ENCODE measurements at places on chromosomes 3 and 15. TPM values are rescaled to one million over a fixed set of nuclear protein-coding genes. Genes with fewer than 3 reads are reported as not detected.
A peak's percentile ranks its signal among the peaks of the same experiment; 100 is the strongest.

DNA sequence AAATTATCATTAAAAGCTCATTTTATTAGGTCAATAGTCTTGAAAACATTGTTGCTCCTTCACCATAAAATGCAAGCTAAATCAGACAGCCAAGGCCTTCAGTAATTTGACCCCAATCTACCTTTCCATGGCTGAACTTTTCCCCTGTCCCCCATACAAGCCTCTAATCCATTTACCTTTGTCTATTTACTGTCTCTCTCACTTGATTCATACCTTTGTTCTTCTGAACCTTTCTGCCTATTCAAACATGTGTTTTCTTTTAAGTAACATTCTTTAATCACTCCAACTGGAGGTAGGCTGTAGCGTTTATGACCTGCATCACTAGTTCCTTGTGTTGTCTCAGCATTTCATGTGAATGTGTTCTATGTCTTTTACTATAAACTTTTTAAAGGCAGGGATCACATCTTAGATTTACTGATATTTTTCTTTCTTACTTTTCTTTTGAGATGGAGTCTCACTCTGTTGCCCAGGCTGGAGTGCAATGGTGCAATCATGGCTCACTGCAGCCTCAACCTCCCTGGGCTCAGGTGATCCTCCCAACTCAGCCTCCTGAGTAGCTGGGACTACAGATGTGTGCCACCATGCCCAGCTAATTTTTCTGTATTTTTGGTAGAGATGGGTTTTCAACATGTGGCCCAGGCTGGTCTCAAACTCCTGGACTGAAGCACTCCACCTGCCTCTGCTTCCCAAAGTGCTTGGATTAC, 5.2 kb upstream of the NANOGP8 start:
- no peak overlapping the region for H3K27ac ChIP-seq
- peaks cover 2% of the 10 kb centered on the region for H3K27me3 ChIP-seq
- DNase-seq, result no peak
- no peaks in the 10 kb centered on the region for H3K4me1 ChIP-seq
- H3K4me3 ChIP-seq, result no peak overlapping the region

- peaks cover 4% of the 10 kb centered on the region for H3K27me3 ChIP-seq
- DNase-seq, result no peak
- no peak overlapping the region for H3K27ac ChIP-seq
- no peak overlapping the region for H3K4me3 ChIP-seq
- peaks cover 2% of the 10 kb centered on the region for H3K4me1 ChIP-seq
Measured at GRCh38 chr3:114144909-114145688, 33.8 kb downstream of the DRD3 start.

The DAPK2 gene
- 4.3 TPM for total RNA-seq

DNA sequence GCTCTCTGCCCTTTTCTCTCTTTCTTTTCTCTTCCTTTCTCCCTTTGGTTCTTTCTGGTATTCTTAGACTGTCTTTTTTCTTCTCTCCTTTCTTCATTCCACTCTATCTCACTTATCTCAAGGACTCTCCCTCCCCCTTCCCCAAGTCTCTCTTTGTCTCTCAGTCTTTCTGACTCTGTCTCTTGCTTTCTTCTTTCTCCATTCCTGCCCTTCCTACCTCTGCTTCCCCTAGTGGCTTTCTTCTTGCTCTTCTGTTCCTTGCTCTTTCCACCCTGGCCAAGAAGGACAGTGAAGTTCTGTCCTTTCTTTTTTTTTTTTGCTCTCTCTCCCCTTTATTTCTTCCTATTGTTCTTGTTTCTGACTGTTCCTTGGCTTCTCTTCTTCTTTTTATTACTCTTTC, 22.3 kb upstream of the RPL39L start:
- peaks cover 38% of the 10 kb centered on the region for H3K27me3 ChIP-seq
- no peak for DNase-seq
- no peaks in the 10 kb centered on the region for H3K36me3 ChIP-seq
- H3K4me3 ChIP-seq, result no peak overlapping the region

The REC114 gene
- total RNA-seq, result not detected

DNA sequence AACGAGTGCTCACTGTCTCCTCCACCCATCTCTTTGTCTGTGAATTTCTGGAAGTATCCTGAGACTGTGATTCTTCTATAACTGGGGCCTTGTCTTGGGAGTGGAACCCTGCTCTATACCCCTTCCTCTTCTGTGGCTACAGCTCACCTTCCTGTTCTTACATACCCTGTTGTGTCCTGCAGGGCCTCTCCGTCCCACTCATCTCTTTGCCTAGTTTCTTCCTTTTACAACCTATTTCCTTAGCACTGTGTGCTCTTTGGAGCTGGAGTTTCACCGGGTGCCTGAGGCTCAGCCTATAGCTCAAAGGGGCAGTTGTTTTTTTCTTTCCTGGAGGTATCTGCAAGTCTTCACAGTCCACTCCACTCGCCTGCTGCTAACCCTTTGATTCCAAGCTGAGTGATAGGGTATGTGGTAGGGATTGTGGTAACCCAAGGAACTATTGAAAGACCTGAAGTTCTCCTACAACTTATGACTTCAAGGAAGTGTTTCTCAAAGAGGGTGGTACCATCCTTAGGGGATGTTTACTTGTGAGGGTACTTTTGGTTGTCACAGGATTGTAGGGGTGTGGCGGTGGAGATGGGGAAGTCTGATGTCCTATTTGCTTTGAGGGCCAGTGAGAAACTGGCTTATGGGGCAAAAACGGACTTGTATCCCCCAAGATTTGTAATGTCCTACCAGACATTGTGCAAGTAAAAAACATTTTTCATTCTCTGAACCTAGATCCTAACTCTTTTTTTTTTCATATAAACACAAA, 66.6 kb upstream of the ARL8B start:
- peaks cover 53% of the 10 kb centered on the region for H3K4me1 ChIP-seq
- peak overlapping the region; percentile 77 for H3K27ac ChIP-seq
- no peak for DNase-seq

The COL8A1 gene
- 0.09 TPM for total RNA-seq

The XIRP1 gene
- total RNA-seq, result 2.9 TPM

DNA sequence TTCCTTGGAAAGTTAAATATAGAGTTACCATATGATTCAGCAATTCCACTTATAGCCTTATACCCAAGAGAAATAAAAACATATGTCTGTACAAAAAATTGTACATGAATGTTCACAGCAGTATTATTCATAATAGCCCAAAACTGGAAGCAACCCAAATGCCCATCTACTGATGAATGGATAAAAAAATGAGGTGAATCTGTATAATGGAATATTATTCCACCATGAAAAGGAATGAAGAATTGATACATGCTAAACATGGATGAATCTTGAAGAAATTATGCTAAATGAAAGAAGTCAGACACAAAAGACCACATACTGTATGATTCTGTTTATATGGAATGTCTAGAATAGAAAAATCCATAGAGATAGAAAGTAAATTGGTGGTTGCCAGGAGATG, 61.4 kb downstream of the TTC23 start:
- H3K4me3 ChIP-seq, result no peak overlapping the region
- peaks cover 3% of the 10 kb centered on the region for H3K27me3 ChIP-seq
- no peak for DNase-seq
- no peaks in the 10 kb centered on the region for H3K4me1 ChIP-seq
- H3K36me3 ChIP-seq, result no peaks in the 10 kb centered on the region
- H3K27ac ChIP-seq, result no peak overlapping the region

The PLSCR2 gene
- total RNA-seq, result not detected

- no peak for DNase-seq
- H3K4me3 ChIP-seq, result no peak overlapping the region
- H3K27me3 ChIP-seq, result no peaks in the 10 kb centered on the region
- no peaks in the 10 kb centered on the region for H3K36me3 ChIP-seq
- no peaks in the 10 kb centered on the region for H3K4me1 ChIP-seq
- H3K27ac ChIP-seq, result no peak overlapping the region
Measured at GRCh38 chr3:163016251-163016650, 1519.6 kb downstream of the OTOL1 start.

- H3K27me3 ChIP-seq, result peaks cover under 1% of the 10 kb centered on the region
- peaks cover 4% of the 10 kb centered on the region for H3K36me3 ChIP-seq
- peaks cover 27% of the 10 kb centered on the region for H3K4me1 ChIP-seq
Measured at GRCh38 chr3:100603469-100603868, 5.9 kb upstream of the ADGRG7 start.

DNA sequence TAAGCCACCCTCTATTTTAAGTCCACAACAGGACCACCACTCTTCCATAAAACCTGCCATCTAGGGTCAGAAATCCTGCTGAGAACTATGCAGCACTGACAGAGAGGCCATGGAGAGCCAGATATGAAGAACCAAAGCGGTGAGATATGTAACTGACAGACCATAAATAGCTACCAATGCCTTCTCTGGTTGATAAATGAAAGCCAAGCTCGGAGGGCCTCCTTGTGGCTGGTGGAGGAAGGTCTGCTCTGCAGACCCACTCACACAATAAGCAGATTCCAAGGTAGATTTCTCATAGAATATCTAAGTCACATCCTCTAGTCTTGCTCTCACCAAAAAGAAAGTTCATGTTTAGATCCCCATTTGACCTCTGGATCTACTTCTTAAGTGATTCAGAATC, 38.9 kb downstream of the RYK start:
- no peak overlapping the region for H3K4me3 ChIP-seq
- no peaks in the 10 kb centered on the region for H3K27me3 ChIP-seq

All from activated CD4-positive, alpha-beta T cell treated with anti-CD3 and anti-CD28 coated beads, Interleukin-2, amount 10 ng/mL, durations not matched to agents 24 days and 14 days (primary cell).